ENCODE measurements at places on chromosomes 7 and 10.

GRCh38 chr10:119391440-119392251 lies 150.9 kb downstream of the RGS10 start:
- no peak for DNase-seq

GRCh38 chr7:37399876-37400421 lies 48.7 kb downstream of the ELMO1 start:
- no peak for DNase-seq

- no peak for DNase-seq
Observed at GRCh38 chr7:129315960-129316359, 91.1 kb downstream of the AHCYL2 start.

DNA sequence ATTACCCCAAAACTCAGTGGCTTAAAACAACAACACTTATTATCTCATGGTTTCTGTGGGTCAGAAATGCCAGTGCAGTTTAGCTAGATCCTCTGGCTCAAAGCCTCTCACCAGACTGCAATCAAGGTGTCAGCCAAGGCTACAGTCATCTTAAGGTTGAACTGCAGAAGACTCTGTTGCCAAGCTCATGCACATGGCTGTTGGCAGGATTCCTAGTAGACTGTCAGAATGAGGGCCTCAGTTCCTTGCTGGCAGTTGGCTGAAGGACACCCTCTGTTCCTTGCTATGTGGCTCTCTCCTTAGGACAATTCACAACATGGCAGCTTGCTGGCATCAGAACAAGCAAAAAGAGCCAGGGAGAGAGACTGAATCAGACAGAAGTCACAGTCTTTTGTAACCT lies 34.7 kb downstream of the TOMM7 start:
- DNase-seq: no peak

- DNase-seq: no peak
Observed at GRCh38 chr10:102668326-102669107, 24.2 kb downstream of the TRIM8 start.

DNA sequence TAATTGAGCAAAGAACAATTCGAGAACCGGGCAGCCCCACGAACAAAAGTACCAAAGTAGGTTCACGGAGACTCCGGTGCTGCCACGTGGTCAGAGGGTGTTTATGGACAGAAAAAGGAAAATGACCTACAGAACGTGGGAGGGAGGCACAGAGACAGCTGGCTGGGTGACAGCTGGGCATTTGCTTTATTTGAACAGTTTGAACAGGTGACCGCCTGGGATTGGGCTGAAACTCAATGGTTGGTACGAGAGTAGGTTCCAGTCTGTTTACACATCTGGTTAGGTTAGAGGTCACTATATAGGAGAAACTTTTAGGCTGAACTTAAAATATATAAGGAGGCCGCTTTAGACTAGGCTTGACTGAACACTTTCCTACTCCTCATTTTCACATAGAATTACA lies 50.6 kb upstream of the CELF2 start:
- no peak for DNase-seq

GRCh38 chr10:48691812-48692528 lies 7.3 kb downstream of the WDFY4 start:
- no peak for DNase-seq

DNA sequence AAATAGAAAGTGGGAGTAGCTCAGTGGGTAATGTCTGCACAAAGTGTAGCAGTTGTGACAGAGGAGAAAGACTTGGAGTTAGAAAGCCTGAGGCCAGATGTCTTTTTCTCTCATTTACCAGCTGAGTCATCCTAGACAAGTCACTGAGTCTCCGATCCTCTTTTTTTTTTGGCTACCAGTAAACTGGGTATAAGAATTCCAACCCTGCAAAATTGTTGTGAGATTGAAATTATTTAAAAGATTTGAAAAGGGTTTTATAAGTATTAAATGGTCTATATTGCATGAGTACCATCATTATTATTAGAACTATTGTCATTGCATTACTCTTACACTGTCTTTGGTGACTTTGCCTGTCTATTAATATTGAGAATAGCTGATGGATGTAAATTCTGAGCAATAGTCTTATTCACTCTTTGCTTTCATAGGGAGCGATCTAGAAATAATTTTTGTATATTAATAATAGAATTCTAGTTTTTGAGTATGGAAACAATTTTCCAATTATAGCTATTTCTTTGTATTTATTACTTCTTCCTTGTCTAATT lies 74.0 kb downstream of the ARID5B start:
- no peak for DNase-seq

DNA sequence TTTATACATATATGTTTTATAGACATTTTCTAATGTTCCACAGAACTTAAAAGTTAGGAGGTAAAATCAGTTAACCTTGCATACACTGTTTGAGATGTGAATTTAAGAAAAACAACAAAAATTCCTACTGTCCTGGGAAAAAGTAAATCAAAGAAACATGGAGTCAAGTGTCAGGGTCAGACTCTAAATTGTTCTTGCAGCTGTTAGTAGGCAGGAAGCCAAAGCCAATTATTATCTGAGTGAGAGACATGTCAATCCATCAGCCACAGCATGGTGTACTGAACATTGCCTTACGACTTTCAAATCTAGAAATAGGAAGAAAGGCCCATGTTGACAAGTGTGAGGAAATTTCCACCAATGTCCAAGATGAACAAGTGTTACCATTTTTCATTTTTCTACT lies 461.2 kb upstream of the MBL2 start:
- no peak for DNase-seq

- no peak for DNase-seq
Observed at GRCh38 chr10:33391611-33392465, 57.4 kb upstream of the NRP1 start.

GRCh38 chr7:81430150-81430549 lies 339.7 kb downstream of the HGF start:
- no peak for DNase-seq

DNA sequence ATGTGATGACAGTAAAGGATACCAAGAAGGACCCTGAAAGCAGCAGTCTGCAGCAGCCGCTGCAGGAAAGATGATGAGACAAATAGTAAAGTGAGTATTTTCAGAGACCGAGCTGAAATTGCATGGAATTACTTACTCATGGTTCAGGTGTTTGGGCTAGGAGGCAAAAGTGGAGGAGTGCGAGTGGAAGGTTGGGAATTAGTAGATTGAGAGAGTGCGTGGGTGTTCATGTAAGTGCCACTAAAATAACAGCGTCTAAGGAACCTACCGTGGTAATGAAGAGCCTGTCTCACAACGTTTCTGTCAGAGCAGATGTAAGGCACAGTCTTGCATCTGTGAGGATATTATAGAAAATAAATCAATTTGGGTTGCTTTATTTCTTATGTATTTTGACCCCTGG lies 48.3 kb upstream of the FMC1 start:
- DNase-seq: no peak

- DNase-seq: no peak
Observed at GRCh38 chr7:44158096-44158872, 17.2 kb upstream of the MYL7 start.

DNA sequence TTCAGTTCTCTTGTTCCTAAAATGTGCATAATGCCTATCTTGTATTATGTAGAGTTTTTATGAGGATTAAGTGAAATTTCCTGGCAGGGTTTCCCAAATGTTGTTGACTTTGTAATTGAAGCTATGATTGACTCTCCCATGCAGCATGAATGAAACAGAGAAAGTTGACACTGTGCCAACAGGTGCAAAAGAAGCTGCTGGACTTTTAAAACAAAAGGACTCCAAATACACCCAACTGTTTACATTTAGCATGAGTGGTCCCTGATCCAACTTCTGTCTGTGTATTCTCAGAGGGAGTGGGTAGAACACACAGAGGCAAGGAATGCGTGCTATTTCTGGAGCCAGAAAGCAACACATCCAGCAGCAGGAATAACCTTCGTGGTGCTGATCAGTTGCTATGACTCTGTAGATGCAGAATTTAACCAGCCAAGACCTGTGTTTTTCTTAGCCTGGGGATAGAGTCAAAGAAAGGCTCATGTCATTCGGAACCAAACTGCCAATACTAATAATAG lies 14.4 kb upstream of the RBM20 start:
- DNase-seq: no peak

Data from stimulated activated CD8-positive, alpha-beta memory T cell treated with anti-CD3 and anti-CD28 coated beads, Interleukin-4, amount 100 ng/mL, for 4 hours (primary cell).